Breast epithelium (tissue), 4 donors: ENCODE measurements at places on chromosomes 5 and 9. TPM values are rescaled to one million over a fixed set of nuclear protein-coding genes. Genes with fewer than 3 reads are reported as not detected.

PTGS1 gene
- 4.5 TPM for total RNA-seq

MUSK gene
- total RNA-seq = not detected

DNA sequence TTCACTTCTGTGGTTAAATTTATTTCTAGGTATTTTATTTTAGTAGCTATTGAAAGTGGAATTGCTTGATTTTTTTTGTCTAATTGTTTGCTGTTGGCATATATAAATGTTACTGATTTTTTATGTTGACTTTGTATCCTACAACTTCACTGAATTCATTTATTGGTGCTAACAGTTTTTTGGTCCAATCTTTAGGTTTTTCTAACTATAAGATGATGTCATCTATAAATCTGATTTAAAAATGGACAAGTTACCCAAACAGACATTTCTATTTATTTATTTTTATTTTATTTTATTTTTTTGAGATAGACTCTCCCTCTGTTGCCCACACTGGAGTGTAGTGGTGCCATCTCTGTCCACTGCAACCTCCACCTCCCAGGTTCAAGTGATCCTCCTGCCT, 162.3 kb downstream of the COX7C start:
- no peak for DNase-seq

DNA sequence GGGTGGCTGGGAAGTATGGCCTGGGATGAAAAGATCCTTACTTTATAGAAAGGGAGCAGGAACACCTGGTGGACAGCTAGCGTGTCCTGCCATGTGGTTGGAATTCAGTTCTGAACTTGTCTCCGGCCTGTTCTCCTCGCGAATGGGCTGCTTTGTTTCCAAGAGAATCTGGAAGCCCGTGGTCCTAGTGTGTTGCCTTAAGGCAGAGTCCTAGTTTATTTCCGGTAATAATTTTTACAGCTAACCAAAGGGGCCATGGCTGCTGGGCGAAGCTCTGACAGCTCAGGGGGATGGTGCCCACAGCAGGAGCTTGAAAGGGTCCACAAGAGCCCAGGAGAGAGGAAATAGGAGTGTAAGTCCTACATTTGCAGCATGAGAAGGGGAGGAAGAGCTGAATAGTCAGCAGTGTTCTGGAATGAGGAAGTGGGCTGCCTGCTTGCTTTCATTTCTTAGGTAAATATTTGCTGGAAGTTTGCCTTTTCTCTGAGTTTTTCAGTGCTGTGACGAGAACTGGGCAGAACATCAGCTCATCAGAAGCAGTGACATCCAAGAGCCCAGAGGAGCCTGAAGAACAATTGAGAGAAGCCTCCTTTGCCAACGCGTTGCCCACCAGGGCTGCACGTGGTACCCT, 13.1 kb upstream of the IGFBPL1 start:
- no peak for DNase-seq

MCTP1 gene
- total RNA-seq = 24.3 TPM

GRCh38 chr5:178790371-178790770, 59.9 kb upstream of the ZNF354A start:
- DNase-seq = no peak

GHR gene
- total RNA-seq = 26.5 TPM

- no peak for DNase-seq
These were observed 110.8 kb downstream of the PSAT1 start for GRCh38 chr9:78407636-78408312.

GRCh38 chr5:160750938-160751657, 100.9 kb downstream of the ATP10B start:
- DNase-seq = no peak

GRCh38 chr9:103991698-103992097, 102.4 kb upstream of the SMC2 start:
- no peak for DNase-seq

DNA sequence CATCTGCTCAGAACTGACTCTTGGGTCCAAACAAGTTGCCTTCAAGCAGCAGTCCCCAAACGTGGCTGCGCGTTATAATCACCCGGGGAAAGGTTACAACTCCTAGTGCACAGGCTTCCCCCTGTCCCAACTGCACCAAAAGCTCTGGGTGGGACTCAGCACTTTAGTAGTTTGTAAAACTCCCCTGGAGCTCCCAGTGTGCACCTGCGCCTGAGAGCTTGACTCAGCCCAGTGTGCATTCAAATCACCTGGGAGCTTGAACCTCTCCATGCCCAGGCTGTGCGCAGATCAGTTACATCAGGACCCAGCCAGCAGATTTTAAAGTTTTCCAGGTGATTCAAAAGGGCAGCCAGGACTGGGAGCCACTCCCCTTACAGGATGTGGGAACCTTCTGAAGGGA, 151.4 kb downstream of the COL23A1 start:
- DNase-seq = no peak

DNA sequence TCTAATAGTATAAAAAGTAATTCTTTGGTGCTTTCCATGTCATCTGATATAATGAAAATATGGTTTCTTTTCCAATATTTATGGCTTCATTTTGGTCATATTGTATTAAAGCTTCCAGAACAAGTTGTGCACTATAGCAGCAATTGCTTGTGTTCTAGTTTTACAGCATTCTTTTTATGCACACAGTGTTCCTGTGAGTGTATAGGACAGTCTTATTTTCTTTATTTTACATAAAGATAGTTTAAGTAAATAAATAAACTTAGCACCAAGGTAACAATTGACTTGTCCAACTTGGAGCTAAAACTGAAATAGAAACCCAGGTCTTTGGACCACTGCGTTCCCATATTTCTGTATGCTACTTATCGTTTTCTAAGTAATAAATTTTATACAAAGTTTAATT, 38.9 kb downstream of the ATG10 start:
- no peak for DNase-seq

DNA sequence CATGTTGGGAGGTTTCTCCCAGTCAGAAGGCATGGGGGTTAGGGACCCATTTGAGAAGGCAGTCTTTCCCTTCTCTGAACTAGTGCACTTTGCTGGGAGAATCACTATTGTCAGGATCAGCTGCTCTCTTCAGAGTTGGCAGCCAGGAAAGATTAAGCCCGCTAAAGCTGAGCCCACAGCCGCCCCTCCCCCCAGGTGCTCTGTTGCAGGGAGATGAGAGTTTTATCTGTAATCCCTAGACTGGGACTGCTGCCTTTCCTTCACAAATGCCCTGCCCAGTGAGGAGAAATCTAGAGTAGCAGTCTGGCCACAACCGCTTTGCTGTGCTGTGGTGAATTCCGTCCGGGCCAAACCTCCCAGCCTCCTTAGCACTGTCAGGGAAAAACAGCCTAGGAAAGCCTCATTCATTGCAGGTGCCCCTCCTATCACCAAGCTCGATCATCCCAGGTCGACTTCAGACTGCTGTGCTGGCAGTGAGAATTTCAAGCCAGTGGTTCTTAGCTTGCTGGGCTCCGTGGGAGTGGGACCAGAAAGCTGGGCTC, 69.8 kb downstream of the CNTLN start:
- DNase-seq = no peak
